ENCODE measurements at places on chromosomes 3 and 15.

DNA sequence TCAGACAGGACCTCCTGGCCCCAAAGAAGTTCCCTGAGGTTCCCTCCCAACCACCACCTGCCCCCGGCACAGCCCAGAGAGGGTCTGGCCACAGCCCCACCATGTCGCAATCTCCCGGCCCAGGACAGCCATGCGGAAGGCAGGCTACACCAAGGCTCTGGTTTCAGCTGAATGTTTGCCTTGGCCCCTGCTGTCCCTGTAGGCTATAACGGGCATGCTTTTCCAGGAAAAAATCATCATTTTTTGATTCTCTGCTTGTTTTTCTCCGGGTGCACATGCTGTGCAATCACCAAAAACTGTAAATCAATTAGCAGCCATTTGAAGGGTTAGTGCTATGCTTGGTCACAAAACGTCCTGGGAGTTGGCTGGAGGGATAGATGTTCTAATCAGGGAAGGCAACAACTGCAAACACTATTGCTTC, 142.7 kb upstream of the IGF1R start:
- no peak for DNase-seq

DNA sequence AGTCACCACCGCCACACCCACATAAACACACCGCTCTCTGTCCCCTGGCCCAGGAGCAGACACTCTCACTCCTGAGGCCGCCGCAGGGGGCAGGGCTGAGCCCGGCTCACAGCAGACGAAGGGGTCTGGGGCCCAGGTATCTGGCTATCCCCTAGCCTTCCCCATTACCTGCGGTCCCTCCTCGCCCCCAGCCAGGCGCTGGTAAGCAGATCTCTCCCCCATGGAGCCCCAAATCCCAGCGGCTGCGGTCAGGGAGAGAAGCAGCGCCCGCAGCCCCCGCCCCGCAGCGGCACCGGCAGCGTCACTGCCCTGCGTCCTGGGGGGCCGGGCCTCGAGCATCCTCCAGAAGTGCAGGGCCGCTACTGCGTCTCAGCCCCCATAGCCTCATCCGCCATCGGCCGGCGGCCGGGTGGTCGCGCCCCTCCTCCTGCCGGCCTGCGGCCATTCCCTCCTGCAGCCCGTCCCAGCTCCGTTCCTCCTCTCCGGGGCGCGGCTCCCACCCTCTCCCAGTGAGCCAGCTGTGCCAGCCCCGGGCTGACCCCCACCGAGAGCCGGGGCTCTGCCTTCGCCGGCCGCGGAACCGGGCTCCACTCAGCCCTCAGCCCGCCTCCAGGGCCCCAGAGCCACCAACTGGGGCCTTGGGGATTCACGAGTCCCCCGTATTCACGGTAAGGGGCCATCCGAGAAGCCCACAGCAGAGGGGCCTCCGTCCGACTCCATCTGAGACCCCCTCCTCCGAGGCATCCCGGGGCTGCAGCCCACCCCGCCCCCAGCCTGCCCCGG, 13.1 kb downstream of the TNK2 start:
- peak; percentile 38 for DNase-seq

DNA sequence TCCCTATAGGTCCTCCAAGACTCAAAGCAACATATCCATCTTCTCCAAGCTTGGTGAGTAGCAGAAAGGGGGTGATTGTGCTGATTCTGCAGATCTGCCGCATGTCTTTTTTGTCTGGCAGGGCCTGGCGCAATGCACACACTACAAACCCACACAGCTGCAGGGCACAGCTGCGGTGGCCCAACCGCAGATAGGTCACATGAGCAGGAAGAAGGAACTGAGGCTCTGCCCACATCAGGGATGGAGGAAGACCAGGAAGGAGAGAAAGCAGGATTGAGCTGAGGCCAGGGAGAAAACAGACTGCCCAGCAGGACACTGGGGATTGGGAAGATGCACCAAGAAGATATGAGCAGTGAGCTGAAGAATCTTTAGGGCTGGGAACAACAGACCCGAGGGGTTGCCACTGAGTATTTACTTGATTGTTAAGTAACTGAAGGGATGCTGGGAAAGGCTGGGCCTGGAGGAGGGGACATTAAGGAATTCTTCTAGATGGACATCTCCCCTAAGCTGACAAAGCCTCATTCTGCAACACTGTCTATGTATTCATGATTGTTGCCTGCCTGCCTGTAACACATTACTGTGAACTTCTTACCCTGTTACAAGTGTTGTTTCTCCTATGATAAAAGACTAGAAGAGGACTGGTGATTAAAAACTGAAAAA, 126.7 kb downstream of the MYLK start:
- DNase-seq, result no peak

GRCh38 chr3:149267565-149267964, 45.9 kb upstream of the CP start:
- no peak for DNase-seq

DNA sequence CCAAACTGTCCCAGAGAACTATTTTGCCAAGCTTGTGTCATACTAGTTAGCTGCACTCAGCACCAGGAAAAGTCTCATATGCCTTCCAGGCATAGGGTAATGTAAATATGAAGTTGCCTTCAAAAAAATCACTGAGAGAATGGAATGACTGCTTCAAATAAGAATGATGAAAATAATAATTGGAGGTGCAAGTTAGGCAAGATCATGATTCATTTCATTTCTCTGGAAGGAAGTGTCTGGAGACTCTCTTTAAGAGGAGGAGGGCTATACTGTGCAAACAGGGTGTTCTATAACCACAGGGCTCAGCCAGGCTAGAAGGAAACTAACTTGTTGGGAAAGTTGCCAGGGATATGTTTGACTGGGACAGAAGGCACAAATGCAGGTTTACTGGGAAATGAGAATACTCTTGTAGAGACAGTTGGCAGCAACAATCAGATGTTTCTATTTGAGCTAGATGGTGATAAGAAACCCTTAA, 4.3 kb downstream of the SIDT1 start:
- no peak for DNase-seq

- no peak for DNase-seq
These were observed 16.8 kb upstream of the MCCC1 start for GRCh38 chr3:183116025-183116614.

All from activated T-helper 1 cell treated with anti-CD3 and anti-CD28 coated beads, Interleukin-2, amount 50 U/mL, for 16 hours (primary cell).